ENCODE measurements at places on chromosomes 4 and X.

GRCh38 chrX:150352114-150352513 lies 11.0 kb upstream of the MAMLD1 start:
- DNase-seq, result peak; percentile 85

GRCh38 chr4:99885063-99885664 lies 9.1 kb downstream of the LAMTOR3 start:
- peak; percentile 43 for DNase-seq

GRCh38 chr4:77931452-77932135 lies 69.0 kb downstream of the MRPL1 start:
- DNase-seq, result peak; percentile 54

GRCh38 chrX:63934160-63934559 lies 149.1 kb upstream of the ARHGEF9 start:
- DNase-seq, result no peak

- no peak for DNase-seq
These were observed 92.6 kb upstream of the MAPK10 start for GRCh38 chr4:86452422-86452891.

Data from M059J (cell line).